NCI-H460 (cell line): ENCODE measurements at places on chromosomes 11 and 22.
A peak's percentile ranks its signal among the peaks of the same experiment; 100 is the strongest.

GRCh38 chr22:26362471-26362870, 66.6 kb upstream of the ASPHD2 start:
- DNase-seq = no peak

DNA sequence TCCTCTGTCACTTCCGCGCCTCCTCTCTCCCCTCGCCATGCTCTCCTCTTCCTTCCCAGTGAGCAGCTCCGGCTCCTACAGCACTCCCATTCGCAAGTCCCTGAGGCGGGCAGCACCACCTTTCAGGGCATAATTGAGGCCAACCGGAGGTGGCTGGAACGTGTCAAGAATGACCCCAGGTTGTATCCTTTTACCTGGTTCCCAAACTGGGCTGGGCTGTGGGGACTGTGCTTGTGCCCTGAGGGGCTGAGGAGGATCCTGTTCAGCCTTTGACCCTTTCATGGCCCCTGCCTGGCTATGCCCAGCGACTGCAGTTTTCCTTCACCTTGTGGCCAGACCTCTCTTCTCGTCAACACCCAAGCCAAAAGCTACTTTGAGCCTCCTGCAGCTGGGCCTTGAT, 84.1 kb downstream of the CEP164 start:
- no peak for DNase-seq

DNA sequence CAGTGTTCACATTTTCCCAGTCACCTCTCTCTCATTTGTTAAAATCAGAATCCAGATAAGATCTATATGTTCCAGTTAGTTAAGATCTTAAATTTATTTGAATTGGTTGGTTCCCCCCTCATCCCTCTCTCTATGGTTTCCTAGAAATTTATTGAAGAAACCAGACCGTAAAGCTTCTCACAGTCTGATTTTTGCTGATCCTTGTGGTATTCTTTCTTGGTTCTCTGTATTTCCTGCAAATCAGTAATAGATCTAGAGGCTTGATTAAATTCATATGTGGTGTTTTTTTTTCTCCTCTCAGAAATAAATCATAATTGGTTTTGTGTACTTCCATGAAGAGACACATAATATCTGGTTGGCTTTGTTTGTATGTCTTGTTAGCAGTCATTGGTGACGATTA, 147.5 kb downstream of the TMEM135 start:
- DNase-seq = no peak

- peak; percentile 14 for DNase-seq
Measured at GRCh38 chr22:36220451-36220921, 18.8 kb downstream of the APOL2 start.

- DNase-seq = no peak
Measured at GRCh38 chr11:70625582-70626518, 227.5 kb downstream of the CTTN start.

- DNase-seq = no peak
Measured at GRCh38 chr11:115409691-115410220, 94.5 kb downstream of the CADM1 start.

- no peak for DNase-seq
Measured at GRCh38 chr22:30643055-30643875, 7.7 kb downstream of the SLC35E4 start.

DNA sequence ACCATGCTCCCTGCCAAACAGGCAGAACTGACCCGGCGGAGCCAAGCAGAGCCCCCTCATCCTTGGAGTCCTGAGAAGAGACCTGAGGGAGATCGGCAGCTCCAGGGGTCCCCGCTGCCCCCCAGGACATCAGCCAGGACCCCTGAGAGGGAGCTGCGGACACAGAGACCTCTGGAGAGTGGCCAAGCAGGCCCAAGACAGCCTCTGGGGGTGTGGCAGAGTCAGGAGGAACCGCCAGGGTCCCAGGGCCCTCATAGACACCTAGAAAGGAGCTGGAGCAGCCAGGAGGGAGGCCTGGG, 37.5 kb downstream of the TRIOBP start:
- no peak for DNase-seq

- no peak for DNase-seq
Measured at GRCh38 chr11:32574421-32574820, 9.2 kb upstream of the EIF3M start.

- DNase-seq = no peak
Measured at GRCh38 chr11:123265951-123266350, 70.9 kb upstream of the CLMP start.

DNA sequence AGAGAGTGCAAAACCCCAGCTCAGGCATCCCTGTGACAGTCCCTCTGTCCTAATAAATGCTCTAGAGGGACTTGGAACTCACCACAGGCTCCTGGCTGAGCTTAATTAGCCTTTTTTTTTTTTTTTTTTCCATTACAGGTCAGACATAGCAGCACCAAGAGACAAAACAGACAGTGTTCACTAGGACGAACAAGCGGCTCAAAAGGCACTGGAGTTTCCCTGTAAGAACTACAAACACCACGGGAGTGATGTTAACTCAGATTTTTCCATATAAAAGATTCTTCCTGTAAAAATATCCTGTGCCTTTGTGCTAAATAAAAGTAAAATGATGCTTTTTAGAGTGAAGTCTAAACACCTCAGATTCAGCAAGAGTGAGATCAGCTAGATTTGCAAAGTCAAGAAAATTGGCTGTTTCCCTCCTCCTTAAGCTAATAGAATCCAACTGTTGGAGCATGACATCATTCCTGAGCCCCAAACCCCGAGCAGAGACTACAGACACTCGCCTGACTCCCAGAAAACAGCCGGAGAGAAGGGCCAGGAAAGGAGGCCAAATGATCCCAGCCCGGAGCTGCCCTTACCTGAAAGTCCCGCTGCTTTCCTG, 101.0 kb upstream of the AKIP1 start:
- no peak for DNase-seq

GRCh38 chr11:108693852-108694251, 29.0 kb downstream of the DDX10 start:
- DNase-seq = peak; percentile 3

DNA sequence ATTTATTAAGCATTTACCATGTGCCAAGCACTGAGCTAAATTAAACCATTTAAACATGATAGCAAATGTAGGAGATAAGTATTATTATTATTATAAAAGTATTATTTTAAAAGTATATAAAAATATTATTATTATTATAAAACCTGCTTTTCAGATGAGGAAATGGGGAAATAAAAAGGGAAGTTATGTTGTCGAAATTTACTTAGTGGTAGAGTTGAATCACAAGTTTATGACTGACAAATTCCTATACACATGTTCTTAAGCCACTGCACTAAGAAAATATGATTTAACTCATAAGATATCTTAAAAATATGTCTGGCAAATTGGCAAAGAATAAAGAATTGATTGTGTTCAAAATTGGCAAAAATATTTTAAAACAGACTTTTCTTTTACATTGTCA, 53.8 kb downstream of the CASP12 start:
- no peak for DNase-seq

- DNase-seq = peak; percentile 24
Measured at GRCh38 chr22:39932918-39933649, 27.1 kb upstream of the TMA7B start.

GRCh38 chr22:29081517-29082236, 8.8 kb downstream of the KREMEN1 start:
- no peak for DNase-seq

- DNase-seq = no peak
Measured at GRCh38 chr22:24424001-24424900, 3.1 kb upstream of the ADORA2A start.

DNA sequence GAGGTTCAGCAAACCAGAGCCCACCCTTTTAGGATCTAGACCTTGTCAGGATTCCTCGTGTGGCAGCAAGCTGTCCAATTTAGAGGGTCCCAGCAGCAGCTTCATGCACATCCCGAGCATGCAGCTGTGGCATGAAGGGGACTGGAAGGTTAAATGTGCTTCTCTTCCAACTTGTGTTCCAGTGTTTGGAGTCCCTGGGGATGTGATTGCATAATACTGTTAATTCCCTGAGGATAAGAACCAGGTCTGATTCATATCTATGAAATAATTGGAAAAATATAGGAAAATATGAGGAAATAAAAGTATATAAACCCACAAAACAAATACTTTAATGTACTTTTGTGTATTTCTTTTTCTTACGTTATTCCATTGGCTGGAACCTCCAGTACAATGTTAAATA, 130.5 kb downstream of the MORC2 start:
- no peak for DNase-seq

DNA sequence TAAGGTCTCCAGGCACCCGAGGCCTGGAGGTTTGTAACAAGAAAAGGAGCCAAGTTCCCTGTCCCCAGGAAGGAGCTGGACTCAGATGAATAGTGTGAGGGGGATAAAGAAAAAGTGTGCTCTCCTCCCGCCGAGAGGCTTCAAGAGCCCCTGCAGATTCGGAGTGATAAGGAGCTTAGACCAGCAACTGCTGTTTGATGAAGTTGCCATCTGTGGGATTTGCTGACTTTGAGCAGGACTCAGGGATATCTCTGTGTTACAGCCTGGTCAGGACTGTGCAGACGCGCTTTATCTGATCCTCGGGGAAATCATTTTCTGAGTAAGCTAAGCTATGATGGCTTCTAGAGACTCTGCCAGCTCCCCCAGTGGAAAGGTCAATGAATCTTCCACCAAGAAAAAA, 1017.0 kb downstream of the TBC1D22A start:
- no peak for DNase-seq

DNA sequence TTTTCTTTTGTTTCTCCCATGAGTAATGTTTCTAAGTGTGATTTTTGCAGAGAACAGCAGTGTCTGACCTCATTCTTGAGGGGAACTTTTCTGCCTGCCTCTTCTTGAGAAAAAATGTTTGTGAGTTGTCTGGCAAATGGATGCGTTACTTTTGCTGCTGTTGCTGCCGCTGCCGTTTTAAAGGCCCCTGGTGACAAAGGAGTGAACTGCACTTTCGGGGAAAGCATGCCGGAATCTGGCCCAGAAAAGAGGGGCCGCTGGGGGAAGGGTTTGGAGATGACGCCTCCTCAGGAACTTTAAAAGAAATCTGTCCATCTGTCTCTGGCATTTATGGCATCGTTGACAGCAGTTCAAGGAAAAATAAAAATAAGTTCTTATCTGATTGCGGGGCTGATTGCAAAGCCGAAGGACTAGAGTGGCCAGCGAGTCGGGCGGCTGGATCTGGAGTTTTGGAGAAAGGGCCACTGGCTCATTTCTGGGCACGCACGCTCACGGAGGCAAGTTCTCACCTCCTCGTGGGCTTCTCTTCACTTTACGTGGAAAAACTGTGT, 16.5 kb downstream of the ZBTB16 start:
- no peak for DNase-seq

DNA sequence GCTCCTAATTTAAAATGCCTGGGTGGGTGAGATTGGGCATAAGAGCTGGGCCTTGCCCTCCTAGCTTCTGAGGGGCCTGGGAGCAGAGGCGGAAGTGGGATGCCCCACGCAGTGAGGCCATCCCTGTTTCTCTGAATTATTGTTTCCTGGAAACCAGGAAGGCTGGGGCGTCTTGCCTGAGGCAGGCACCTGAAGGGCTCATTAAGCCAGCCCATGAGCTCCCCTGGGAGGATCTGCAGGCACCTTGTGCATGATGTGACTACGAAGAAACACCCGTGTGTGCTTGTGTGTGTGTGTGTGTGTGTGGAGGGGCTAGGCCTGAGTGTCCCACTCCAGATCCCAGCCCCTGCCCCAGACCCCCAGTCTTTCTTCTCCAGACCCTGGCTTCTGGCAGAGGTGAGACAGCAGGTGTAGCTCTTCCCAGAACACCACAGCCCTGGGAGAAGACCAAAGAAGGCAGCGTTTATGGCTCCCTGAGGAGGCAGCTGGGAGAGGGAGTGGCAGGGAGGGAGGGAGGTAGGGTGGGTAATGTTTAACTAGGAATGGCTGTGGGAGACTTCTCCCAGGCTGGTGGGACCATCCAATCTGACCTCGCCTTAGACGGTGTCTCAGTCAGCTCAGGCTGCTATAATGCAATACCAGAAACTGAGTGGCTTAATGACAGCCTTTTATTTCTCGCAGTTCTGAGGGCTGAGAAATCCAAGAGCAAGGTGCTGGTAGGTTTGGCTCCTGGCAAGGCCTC, 2.1 kb upstream of the BATF2 start:
- DNase-seq = no peak

- no peak for DNase-seq
Measured at GRCh38 chr11:13166036-13166435, 111.6 kb upstream of the BMAL1 start.

DNA sequence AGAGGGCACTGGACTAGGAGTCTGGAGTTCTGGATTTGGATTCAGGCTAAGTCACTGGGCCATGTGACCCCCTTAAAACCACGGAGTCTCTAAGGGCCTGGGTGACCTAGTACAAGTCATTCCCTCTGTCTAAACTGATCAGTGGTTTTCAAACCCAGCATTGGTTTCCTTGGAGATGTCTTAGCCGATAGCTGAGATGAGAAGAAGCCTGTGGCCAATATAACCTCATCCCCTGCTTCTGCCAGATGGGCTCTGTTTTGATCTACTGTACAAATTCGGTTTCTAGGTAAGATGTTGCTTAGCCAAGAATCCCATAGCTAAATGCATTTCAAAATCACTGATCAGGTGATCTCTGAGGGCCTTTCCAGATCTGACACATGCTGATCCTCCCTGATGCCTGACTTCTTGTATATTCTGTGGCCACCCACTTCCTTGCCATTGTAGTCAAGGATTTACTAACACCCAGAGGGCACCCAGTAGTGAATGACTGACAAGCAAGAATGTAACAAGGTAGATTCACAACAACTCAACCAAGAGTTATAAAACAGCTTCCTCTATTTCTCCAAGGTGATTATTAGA, 53.1 kb downstream of the GALNT18 start:
- DNase-seq = no peak

DNA sequence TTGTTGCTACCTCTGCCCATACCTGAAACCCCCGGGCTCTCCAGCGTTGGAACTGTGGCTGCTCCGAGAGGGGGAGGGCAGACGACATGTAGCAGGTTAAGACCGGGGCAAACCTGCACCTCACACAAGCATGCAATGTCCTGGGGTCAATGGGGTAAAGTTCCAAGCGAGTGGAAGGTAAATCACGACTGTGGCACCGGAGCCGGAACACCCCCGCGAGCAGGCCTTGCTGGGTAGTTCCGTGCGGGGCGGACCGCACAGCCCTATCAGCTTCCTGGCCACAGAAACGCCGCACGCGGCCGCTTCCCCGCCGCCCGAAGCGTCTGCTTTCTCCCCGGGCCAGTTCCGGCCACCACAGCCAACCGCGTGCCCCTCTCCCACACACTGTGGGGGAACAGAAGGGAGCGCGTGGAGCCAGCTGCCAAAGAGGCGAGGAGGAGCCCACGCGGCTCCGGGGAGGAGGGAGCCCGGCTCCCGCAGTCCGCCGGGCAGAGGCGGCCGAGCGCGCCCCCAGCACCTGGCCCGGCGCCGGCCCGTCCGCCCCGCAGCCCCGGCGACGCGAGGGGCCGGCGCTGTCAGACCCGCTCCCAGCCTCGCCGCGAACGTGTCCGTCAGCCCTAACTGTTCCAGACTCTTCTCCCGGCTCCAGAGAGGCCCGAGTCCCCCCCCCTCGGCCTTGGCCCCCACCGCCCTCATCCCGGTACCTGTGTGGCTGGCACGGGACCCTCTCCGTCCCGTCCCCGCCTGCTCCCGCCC, 1.6 kb downstream of the SPTBN2 start:
- DNase-seq = no peak

- DNase-seq = peak; percentile 20
Measured at GRCh38 chr11:267491-267994, 10.7 kb upstream of the NLRP6 start.

GRCh38 chr22:40525250-40525884, 111.2 kb downstream of the MRTFA start:
- DNase-seq = no peak

GRCh38 chr22:19843857-19844376, 10.8 kb downstream of the GNB1L start:
- no peak for DNase-seq

- no peak for DNase-seq
Measured at GRCh38 chr11:86663761-86664160, 8.7 kb downstream of the ME3 start.
